ENCODE measurements at places on chromosomes 5 and 9.

DNA sequence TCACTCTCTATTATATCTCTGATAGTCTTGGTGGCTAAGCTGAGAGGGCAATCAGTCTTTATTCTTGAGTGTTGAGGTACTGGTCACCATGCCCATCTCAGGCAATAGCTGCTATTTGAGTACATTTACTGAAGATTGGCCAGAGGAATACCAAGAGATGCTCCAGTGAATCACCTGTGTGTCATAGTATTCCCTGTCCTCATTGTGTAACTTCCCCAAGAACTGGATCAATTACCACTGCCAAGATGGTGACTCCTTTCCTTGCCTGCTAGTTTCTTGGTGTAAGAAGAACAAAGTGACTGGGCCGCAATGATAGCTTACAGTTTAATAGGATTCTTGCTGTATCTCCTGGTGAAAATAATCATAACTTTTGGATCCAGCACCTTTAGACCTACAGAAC, 418.7 kb upstream of the KIF2A start:
- no peak for DNase-seq

GRCh38 chr5:11306365-11306764, 545.3 kb upstream of the DAP start:
- no peak for DNase-seq

- no peak for DNase-seq
Measured at GRCh38 chr5:1437876-1438559, 7.2 kb downstream of the SLC6A3 start.

DNA sequence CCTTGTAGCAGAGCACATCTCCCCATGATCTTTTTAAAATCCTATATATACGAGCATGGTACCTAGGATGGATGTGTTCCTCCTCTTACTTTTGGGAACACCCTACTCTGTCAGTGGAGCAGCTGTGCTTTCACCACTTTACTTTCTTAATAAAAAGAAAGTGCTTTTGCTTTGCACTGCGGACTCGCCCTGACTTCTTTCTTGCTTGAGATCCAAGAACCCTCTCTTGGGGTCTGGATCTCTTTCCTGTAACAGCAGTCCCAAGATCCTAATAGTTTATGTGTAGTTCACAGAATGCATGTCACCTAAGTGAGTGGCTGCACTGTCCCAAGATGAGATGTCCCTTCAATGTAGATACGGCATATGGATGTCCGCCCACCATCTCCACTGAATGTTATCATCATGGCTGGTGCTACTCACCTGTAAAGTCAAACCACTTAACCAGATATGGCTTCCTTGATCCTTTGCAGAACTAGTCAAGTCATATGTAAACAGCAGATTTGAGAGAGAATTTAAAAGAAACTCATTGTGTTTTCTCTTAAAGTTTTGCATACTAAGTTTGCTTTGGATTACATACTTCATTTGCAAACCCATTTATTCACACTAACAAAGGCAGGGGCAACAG, 1.9 kb downstream of the FGF1 start:
- no peak for DNase-seq

- DNase-seq = no peak
Measured at GRCh38 chr5:162607879-162608278, 540.3 kb downstream of the GABRG2 start.

DNA sequence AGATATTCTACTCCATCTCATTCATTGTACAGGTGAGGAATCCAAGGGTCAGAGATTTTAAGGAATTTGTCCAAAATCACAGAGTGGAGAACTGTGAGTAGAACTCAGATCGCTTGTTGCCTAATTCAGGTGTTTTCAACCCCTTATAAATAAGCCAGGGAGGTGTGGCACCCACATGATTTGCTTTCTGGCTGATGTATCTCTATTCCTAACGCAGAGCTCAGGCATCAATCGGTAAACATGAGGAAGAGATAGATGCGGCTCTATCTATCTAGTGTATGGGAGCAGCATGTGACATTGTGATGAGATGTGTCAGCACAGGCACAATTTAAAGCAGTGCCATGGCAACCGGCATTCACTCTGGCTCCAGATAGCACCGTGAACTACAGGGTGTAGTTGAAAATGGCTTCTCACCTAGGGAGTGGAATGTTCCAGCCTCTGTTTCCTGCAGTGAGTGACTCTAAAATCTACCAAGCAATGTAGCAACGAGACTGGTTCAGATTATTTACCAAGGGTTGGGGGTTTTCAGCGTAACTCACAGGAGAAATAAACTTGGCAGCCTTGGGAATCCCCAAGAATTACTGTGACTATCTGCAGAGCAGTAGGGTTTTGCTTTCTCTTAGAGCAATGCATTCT, 53.4 kb upstream of the SUB1 start:
- no peak for DNase-seq

- DNase-seq = no peak
Measured at GRCh38 chr5:132473019-132473531, 17.5 kb downstream of the IRF1 start.

DNA sequence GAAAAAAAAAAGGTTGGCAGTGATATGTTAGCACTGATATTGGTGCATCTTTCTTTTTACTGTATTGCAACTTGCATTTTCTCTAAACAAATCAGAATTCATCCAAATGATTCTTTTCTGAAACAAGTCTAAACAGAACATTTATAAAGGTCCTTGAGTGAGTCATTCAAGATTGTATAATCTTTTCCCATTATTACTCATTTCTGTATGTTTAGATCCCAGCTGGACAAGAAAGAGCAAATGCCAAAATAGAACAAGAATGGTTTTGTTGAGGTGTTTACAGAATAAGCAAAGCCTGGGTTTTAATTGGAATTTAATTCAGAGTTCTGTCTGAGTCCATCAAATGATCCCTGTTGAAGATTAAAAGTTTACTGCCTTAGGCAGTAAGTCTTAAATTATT, 112.3 kb downstream of the VCAN start:
- no peak for DNase-seq

GRCh38 chr9:98450496-98450895, 195.0 kb upstream of the TBC1D2 start:
- DNase-seq = no peak

GRCh38 chr5:154786414-154786813, 31.2 kb downstream of the LARP1 start:
- DNase-seq = no peak

GRCh38 chr5:65506961-65507360, 25.2 kb upstream of the ADAMTS6 start:
- DNase-seq = no peak

DNA sequence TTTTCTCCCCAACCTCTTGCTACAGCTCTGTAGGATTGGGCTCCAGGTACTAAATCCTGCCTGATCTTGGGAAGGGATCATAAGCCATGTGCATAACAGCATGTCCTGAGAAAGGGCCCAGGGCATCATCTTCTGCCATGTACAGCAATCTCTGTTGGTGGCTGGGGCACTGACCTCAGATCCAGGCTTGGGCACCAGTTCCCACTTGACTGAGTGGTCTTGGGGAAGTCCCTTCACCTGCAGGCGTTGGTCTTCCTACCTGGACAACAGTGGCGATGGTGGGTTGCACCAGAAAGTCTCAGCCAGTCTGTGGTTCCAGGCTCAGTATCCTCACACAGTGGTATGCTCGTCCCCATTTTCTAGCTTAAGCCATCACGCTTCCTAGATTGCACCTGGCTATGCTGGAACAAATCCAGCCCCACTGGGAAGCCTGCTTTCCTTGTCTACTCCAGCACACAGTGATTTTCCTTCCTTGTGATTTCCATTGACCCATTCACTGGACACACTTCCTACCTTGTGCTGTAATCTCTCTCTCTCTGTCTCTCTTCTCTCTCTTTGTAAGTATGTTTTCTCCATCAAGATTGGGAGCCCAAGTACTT, 121.7 kb upstream of the PITX1 start:
- DNase-seq = no peak

GRCh38 chr9:106326493-106326892, 536.5 kb upstream of the ZNF462 start:
- DNase-seq = no peak

DNA sequence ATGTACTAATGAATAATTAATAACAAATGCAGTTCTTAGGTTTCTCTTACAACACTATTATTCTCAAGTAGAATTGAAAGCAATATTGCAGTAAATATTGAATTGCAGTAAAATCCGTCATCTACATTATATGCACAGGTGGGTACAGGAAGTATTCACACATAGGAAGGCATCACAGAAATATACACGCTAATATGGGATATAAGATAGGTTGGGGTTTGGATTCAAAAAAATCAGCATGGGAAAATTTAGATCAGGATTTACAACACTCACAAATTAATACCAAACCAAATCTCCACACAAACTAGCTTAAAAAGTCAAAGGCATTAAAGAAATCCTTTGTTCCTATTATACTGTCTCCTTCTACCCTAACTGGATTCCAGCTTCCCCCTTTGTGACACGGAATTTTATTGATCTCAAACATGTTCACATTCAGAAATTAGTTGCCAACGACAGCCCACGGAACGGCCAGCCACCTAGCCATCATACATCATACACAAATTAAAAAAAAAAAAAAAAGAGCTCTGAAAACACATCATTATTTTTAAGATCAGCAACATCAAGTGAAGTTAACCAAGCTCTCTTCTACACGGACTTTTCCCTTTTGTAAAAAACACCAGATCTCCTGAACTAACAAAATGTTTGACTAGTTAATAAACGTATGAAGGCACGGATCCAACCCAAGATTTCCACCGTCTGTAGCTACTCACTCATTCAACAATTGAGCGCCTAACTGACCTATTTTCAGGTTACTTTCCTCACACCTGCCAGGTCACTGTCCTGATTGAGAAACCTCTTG, 2.2 kb downstream of the NR6A1 start:
- DNase-seq = no peak

- no peak for DNase-seq
Measured at GRCh38 chr9:14671377-14671776, 21.9 kb downstream of the ZDHHC21 start.

- DNase-seq = no peak
Measured at GRCh38 chr5:143606043-143606752, 202.7 kb upstream of the NR3C1 start.

DNA sequence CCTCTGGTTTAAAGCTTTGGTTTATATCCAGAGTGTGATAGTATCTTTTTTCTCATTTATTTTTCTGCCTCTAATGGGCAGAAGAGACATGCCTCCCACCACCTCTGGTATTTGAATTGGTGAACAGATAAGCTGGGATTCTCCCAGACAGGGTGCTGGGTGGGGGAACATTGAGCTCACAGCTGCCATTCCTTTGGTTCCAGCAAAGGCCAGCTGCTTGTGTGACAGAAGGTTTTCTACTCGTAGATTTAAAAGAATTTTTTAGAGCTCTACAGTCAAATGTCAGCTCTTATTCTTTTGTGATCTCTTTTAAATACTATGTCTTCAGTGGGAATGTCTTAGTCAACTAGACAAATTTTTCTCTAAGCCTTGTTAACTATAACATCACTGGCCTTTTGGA, 54.7 kb upstream of the ADAMTS16 start:
- DNase-seq = no peak

DNA sequence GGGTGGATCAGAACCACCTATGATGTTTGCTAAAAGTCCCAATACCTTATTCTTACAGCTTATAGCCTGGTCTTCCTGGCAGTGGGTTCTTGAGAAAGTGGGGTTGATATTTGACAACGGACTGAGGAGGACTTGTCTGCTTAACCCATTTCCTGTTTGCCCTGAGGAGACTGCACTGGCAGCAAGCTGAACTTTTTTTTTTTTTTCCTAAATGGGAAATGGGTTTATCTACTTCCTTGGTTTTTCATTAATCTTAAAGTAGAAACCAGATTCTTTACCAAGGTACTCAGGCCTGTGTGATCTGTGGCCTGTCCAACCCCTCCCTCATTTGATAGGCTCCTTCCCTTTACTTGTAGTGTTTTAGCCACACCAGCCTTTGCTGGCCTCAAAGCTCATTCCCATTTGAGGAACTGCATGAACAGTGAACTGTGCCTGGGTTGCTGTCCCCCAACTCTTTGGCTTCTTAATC, 47.1 kb downstream of the C9orf57 start:
- no peak for DNase-seq

DNA sequence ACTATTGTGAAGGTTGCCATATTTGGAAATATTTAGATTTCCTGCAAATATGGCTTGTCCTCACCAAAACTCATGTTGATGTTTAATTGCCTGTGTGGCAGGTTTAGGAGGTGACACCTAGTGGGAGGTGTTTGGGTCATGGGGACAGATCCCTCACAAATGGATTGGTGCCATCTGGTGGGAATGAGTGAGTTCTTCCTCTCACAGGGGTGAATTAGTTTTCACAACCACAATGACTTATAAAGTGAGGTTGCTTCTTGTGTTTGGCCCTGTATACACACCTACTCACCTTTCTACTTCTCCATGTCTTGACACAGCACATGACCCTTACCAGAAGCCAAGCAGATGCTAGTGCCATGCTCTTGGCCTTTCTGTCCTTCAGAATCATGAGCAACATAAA, 41.1 kb downstream of the ISOC1 start:
- DNase-seq = no peak

DNA sequence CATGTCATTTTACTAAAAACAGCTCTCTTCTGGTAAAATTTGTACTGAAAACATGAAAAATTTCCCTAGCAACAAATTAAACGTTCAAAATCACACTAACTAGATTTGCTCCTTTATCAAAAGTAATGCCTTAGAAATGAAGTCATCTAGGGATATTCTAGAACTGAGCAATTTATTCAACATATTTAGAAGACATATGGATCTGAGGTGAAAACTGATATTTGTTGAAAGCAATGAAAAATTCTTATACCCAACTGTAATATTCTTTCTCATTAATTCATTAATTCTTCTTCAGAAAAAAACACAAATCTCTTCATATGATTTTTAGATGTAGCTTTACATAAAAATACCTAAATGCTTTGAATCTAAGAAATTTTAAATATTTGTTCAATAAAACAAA, 604.9 kb downstream of the NR2F1-AS1 start:
- no peak for DNase-seq

All from NCI-H2107 (cell line).